Stimulated activated naive CD4-positive, alpha-beta T cell treated with Interleukin-2 at 50 U/mL for 16 hours (primary cell): ENCODE measurements at places on chromosomes 16 and 17.

- DNase-seq = no peak
These were observed 8.2 kb upstream of the DHX8 start for GRCh38 chr17:43475494-43476089.

DNA sequence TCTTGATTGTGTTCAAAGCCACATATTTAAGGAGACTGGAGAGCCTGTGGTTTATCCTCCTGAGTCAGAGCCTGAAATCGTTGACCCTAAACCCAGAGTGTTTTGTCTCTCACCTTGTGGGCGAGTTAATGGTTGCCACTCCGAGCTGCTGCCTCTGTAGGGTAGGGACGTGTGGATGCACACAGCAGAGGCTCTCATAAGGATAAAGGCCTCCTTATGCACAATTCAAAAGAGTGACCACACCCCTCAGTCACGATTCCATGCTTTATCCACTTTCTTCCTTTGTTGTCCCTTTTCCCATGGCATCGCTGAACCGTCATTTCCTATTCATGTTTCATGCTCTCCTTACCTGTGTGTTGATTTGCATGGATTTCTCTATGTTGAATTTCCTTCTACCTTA lies 805.0 kb upstream of the RBFOX1 start:
- no peak for DNase-seq

- DNase-seq = peak; percentile 65
These were observed 118.0 kb upstream of the ZNF469 start for GRCh38 chr16:88264641-88265285.

DNA sequence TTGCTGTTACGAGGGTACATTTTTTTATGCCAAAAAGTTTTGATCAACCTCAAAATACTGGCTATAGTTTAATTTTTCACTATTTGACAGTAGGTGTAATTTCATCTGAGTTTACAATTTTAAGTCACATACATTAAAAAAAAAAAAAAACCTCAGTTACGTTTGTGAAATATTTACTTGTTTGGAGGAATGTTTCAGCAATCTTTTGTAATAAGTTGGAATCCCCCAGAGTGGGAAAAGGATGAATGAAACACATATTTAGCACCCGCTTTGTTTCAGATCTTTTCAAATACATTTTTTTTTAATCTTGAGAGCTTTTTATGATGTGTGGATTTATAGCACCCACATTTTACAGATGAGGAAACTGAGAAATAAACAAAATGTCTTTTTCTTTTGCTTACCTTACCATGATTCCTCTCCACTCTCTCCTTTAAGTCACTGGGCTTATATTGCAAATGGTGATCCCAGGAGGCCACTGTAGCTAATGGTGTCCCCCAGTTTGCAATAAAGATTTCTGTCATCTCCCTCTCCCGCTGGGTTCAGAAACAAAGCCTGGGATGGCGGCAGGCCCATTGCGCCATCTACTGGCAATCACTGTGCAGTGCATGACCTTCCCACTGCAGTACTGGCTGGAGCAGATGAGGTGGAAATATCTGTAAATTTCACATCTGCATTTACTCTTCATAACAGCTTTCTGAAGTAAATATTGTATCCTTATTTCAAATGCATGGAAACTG lies 27.7 kb downstream of the TBC1D3B start:
- DNase-seq = peak; percentile 55

DNA sequence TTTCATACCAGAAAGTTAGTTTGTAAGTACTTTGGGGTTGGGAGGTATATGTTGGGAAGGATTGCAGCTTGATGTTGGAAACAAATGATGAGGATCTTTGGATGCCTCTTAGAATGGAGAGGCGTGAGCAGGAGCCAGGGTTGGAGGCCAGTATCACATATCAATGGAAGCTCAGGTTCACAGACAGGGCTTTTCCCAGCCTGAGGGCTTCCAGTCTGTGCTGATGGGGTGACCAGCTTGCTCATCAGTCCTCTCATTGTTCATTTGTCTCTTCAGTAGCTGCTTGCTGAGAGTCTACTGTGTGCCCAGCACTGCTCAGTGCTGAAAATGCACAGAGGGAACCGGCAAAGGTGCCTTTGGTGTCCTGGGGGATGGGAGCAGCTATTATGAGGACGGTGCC lies 5.8 kb downstream of the DNAAF1 start:
- no peak for DNase-seq

GRCh38 chr17:42081516-42082129 lies 16.6 kb downstream of the ZNF385C start:
- no peak for DNase-seq

DNA sequence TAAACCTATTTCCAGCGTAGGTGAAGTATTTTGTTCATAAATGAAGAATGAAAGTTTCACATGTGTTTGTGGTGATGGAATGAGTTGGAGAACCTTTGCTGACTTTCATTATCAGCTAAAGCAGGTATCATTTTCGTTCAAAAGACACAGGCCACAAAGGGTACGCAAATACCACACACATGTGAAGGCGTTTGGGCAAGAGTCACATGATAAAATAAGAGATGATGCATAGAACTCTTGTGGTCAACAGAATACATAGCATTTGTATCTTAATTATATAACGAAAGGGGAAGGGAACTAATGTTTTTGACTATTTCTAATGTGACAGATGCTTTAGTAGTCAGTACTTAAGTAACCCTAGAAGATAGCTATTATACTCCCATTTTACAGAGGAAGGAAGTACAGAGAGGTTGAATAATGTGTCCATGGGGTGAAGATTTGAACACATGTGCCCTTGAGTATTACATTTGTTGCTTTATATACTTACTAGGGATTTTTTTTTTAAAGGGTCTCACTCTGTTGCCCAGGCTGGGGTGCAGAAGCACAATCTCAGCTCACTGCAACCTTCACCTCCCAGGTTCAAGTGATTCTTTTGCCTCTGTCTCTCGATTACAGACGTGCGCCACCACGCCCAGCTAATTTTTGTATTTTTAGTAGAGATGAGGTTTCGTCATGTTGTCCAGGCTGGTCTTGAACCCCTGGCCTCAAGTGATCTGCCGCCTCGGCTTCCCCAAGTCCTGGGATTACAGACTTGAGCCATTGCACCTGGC lies 4.8 kb downstream of the RPA1 start:
- DNase-seq = peak; percentile 34

- DNase-seq = no peak
These were observed 10.1 kb downstream of the GFOD2 start for GRCh38 chr16:67709050-67709449.

- no peak for DNase-seq
These were observed 105.1 kb downstream of the PARN start for GRCh38 chr16:14524979-14525378.

- no peak for DNase-seq
These were observed 76.8 kb downstream of the PLXDC1 start for GRCh38 chr17:39074676-39075075.

- DNase-seq = peak; percentile 43
These were observed 456 bp downstream of the SMURF2 start for GRCh38 chr17:64661726-64661975.

DNA sequence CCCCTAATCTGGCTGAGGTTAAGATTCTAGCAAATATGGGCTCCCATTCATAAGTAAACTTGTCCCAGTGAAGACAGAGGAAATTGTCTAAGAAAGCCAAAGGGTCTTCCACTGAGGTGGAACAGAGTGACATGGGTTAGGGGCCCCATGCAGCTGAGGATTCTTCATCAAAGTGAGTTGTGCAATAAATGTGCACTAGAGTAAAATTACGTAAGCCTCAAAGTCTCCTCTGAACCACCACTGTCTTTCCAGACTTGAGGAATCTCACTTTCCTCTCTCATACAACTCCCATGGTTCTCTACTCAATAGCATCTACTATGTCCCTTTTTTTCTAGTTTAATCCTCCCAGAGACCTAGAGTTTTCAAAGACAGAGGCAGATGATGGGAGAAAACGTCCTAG lies 132.4 kb downstream of the CA10 start:
- no peak for DNase-seq

- no peak for DNase-seq
These were observed 65.8 kb downstream of the DHRS7C start for GRCh38 chr17:9725575-9725974.

DNA sequence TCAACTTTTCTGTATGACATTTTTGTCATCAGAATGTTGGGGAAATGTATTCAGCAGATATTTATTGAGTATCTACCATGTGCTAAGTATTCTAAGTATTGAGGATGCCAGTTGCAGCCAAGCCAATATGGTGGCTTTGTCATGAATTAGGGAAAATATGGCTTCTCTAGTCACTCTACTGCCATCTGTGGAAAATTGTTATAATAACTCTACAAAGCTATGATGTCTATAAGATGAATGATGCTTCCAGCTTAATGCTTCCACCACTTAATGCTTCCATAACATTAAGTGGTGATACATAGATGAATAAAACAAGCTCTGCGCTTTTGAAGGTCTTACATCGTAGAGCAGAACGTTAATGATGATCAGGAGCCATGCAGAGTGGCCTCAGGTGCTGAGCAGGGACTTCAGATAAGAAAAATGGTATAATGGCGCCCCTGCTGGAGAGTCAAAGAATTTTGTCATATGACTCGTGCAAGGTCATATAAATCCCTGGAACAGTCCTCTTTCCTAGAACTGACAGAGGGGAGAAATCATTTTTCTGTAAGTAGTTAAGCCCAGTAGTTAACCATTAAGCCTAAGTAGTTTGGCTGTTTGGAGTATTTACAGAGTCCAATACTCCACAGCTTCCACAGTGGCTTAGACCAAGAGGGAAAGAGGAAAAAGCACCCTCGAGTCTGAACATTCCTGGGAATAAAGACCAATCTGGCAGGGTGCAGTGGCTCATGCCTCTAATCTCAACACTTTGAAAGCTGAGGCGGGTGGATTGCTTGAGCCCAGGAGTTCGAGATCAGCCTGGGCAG lies 2.7 kb upstream of the TMIGD1 start:
- peak; percentile 35 for DNase-seq

DNA sequence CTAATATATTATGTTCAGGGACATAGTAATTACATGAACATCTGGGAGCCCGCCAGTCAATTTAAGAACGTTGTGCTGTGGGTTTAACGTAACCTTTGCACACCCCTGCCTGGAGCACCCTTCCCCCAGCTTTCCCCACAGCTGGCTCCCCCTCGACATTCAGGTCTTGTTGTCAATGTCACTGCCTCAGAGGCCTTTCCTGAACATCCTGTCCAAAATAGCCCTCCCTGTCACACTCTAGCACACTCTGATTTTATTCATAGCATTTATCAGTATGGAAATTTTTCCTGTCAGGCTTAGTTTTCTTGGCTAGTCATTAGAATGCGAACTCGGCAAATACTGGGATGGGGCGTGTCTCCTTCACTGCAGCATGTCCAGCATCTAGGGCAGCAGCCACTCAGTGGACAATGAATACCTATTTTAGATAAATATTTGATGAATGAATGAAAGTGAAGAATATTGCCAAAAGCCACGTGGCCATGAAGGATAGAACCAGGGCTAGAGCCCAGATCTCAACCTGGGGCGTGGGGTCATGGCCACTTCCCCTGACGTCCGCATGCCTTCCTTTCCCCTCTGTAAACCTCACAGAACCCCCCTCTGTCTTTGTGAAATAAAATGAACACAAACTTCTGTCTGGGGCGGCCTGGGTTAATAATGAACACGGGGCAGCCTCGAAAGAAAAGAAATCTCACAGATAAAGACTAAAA lies 10.5 kb downstream of the PIK3R6 start:
- DNase-seq = no peak

GRCh38 chr16:26189536-26189935 lies 497.8 kb downstream of the HS3ST4 start:
- no peak for DNase-seq

DNA sequence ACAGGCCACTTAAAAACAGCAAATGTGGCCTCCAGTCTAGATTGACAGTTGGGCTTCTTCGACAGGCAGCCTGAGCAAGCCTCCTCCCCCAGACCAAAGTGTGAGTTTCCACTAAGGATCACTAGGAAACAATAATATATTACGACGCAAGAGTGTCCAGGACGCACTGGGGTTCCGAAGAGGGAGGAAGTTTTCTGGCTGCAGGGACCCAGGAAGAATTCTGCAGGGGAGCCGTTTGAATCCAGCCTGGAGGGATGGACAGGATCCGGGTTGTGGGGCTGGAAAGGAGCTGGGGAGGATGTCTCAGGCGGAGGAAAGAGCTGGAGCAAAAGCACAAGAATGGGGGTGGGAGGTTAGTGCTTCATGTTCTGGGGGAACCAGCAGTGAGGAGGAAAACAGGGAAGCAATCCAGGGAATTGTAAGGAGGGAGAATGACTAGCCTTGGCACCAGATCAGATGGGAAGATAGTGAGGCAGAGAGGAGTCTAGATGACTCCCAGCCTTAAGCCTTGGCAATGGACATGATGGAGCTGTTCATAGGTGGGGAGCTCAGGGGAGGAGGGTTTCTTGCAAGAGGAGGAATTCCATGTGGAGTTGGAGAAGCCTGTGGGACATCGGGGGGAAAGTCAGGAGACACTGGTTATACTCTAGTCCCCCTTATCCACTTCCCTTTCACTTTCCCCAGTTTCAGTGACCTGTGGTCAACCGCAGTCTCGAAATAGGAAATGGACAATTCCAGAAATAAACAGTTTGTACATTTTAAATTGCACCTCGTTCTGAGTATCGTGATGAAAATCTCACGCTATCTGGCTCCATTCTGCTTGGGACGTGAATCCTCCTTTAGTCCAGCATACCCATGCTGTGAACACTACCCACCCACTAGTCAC lies 26.6 kb downstream of the NGFR start:
- no peak for DNase-seq

DNA sequence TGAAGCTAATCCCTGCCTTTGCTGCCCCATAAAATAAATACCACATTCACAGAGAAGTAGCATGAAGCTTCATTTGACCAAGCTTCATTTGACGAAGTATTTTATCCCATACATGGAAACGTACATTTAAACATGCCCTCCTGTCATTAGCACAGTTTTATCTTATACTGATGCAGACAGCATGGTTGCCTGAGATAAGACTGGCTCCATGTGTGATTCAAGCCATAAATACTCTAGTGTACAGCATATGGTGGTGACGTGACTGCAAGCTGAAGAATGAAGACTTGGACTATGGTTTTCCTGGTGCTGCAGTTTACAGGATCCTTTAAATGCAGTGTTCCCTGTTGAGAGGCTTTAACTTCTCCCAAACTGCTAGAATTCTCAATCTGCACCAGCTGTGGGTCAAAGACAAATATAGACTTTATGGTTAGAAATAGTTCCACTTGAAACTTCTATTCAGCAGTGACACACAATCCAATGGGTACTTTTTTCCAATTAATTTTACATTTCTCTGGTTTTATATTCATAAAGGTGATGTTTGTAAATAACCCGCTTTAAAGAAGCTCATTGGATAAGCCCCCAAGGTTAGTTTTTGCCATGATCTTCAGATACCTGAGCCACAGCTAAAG lies 64.9 kb downstream of the CYB561 start:
- DNase-seq = no peak

DNA sequence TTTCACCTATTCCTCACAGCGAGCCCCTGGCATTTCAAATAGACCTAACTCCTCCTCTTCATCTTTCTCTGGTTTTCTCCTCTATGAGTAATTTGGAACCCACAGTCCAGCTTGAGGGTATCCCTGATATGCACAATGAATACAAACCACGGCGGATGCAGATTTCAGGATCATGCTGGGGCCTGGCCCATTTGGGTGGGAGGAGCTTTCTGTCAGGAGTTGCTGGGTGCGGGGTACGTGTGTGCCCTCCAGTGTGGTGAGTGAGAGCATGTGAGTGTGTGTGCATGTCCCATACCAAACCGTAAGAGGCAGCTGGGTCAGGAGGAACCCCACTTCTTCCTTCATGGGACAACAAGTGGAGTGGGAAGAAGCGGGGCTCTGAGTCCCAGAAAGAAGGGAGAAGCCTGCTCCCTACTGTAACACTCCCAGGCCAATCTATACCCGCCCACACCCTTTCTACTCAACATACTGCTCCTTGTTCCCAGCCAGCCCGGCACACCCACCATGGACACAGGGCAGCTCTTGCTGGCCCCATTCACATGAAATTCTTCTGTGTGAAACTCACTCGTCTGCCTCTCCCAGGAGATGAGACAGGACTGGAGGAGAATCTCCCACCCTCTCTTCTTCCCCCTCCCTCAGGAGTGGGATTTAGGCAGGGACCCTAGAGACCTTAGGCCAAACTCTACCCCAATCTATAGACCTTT lies 18.4 kb downstream of the CNTNAP1 start:
- DNase-seq = no peak
